Fibroblast of skin of left biceps (primary cell): ENCODE measurements at places on chromosomes 5 and 9.

DNA sequence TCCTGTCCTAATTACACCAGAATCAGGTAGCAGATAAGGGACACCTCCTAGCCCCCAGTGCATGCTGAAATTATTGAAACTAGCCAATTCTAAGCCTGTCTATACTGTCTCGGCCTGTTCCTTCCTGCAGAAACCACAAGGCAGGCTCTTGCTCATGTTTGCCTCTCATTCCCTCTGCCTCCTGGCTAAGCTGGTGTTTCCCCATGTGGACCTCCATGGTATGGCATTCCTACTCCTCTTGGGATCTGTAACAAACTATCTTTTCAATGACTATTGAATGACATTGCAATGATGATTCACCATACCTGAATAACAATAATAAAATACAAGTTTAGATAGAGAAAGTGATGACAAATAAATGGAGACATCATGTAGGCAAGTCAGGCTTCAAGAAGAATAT is 35.6 kb upstream of the ADAMTS16 start:
- DNase-seq: no peak

DNA sequence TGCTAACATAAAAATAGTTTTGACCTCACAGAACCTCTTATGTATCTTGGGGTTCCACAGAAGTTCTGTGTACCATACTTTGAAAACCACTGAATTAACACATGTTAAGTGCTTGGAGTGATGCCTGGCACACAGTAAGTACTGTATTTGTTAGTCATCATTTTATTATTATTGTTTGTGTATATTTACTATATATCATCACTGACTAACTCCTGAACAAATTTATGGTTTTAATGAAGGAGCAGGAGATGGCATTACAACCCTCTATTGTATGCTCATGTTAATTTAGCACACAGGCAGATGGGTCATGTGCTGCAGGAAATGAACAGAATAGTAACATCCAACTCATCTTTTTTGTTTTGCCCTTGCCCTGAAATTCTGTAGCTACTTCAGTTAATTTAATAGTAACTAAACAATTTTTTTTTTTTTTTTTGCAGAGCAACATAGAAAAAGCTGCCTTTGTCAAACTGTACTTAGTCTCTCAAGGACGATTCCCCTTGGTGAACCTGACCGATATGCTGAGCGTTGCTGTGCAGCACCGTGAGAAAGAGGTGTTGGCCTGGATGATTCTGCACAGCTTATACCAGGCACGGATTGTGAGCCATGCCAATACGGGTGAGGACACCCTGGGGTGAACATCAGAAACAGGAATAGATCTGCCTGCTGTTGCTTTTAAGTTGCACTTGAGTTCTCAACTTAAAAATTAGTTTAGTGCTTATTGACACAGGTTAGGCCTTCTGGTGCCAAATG is 45.4 kb downstream of the HACD4 start:
- no peak for DNase-seq

DNA sequence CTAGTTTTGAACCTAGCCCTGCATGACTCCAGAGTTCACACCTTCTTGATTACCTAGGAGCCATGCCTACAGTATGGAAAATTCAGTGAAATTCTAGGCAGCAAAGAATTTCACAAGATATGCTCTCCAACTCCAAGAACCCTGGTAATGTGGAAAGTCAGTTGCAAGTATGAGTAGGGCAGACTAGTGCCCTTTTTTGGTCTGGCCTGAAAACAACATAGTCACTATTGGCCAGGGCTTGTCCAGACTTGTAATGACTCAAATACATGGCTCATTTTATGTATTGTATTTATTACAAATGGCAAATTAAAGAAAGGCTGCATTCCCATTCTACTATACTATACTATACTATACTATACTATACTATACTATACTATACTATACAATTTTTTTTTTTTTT is 160.4 kb downstream of the ESM1 start:
- no peak for DNase-seq

GRCh38 chr5:72653586-72653985 is 146.4 kb upstream of the ZNF366 start:
- DNase-seq: no peak

DNA sequence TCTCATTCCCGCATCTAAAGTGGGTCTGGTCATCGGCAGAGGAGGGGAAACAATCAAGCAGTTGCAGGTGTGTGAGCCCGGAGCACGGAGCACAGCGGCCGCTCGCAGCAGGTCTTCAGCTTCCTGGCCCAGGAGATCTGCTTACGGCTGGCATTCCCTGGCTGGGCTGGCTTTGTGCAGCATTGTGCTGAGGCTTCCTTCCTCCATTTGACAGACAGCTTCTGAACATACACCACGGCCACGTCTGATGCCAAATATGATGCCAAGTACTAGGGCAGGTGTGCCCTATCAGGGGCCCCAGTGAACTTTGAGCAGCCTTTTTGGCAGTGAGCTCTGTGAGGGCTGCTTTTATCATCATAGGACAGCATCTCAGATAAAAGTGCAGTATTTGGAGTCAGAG is 37.1 kb downstream of the FUBP3 start:
- no peak for DNase-seq

DNA sequence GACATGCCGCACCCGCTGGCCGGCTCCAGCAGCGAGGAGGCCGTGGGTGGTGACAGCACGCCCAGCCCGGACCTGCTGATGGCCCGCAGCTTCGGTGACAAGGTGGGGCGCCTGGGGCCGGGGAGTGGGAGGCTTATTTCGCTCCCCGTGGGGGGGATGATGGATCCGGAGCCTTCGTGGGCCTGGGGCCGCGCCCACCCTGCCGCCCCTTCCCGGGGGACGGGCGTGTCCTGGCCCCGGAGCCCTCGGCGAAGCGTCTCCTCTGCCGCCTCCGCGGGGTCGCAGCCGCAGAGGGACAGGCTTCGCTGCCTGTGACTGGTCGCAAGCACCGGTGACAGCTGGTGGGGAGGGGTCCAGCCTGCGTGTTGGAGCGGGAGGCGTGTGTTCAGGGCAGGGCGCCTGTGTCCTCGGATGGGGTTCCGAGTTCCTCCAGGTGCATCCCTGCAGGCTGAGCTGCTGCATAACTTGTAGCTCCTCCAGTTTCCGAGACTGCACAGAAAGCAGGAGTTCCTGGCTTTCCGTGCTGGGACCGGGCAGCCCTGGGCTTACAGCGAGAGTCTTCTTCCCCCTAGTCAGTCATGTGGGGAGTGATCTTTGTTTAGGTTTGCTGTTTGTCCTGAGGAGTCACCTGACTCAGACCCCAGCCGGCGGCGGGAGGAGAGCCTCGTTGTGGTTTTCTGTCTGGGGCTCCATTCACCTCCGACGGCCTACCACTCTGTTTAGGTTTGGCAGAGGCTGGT is 666 bp downstream of the SNX30 start:
- DNase-seq: no peak

DNA sequence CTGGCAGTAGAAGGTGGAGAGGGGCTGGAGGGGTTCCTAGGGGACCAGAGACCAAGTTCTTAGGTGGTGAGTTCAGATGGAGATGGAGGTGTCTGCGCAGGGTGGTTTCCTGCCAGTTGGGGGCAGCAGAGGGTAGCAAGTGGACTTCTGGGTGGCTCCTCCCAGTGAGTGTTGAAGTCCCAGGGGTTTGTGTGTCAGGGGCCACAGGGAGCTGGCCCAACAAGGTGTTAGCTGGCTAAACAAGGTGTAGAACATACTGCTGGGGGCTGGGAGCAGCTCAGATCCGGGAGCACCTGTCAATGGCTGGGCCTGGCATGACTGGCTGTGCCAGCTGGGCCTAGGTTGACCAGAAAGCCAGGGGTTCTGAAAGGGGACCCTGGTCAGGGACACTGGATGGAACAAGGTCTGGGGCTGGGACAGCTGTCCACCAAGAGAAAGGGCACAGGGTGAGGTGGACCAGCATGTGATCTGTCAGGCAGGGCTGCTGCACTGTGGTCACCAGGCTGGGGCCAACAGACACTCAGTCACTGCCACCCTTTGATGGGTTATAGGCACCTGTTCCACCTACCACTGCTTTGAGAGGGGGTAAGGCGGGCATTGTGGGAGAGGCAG is 35.6 kb downstream of the DAB2IP start:
- no peak for DNase-seq

DNA sequence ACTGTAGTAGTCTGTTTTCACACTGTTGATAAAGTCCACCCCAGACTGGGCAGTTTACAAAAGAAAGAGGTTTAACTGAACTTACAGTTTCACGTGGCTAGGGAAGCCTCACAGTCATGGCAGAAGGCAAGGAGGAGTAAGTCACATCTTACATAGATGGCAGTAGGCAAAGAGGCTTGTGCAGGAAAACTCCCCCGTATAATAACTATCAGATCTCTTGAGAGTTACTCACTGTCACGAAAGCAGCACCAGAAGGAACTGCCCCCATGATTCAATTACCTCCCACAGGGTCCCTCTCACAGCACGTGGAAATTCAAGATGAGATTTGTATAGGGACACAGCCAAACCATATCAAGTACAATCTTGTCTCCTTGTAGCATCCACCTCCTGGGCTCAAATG is 21.1 kb downstream of the PARP8 start:
- no peak for DNase-seq

GRCh38 chr5:95810305-95811125 is 12.0 kb downstream of the GLRX start:
- DNase-seq: no peak

GRCh38 chr9:14690948-14691730 is 2.1 kb downstream of the ZDHHC21 start:
- DNase-seq: no peak

- DNase-seq: no peak
These were observed 901.9 kb upstream of the WWC1 start for GRCh38 chr5:167389537-167389936.

GRCh38 chr5:151123897-151124751 is 33.5 kb downstream of the ANXA6 start:
- no peak for DNase-seq

DNA sequence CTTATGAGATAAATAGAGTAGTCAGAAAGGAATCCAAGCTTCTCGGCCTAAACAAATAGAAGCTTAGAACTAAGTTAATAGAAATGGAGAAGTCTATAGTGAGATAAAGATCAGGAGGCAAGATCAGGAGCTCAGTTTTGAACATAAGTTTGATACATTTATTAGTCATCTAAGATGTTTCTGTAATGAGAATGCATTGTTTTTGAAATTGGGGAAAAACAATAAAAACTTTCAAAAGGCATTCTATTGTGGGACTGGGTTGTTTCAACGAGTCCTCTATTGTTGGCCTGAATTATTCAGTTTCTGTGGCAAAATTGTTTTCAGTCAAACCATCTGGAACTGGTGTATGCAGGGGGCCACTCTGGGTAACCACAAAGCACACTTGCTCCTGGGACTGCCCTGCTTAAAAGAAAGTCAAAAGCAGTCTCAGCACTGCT is 181.0 kb upstream of the CLINT1 start:
- DNase-seq: no peak

DNA sequence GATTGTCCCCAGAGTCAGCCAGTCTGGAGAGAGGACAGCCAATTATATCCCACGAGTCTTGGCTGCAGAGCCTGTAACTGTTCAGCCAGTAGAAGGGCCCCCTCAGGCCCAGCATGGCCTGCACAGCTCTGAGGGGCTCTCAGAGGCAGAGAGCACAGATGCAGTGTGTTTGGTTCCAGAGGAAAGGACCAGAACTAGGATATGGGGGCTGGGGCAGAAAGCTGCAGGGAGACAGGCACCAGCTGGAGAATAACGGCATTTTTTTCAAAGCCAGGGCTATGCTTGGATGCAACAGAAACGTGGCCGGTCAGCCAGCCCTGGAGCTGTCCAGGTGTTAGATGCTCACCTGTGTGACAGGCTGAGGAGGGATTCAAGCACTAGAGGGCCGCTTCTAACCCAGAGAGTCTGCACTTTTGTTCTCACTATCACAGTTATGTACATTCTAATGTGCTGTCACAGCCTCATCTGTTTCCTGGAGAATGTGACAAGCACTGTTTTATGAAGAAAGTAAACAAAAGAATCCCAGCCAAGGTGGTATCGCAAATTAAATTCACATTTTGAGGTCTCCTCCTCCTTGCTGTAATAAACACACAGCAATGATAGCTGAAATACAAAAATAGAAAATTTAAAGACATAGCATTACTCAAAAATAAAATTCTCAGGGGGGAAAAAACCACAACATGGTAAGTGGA is 96.5 kb downstream of the GABBR2 start:
- DNase-seq: no peak

GRCh38 chr5:32278406-32278805 is 34.3 kb downstream of the MTMR12 start:
- DNase-seq: no peak

- no peak for DNase-seq
These were observed 66.6 kb upstream of the SPATA31E1 start for GRCh38 chr9:87816036-87816435.

- DNase-seq: no peak
These were observed 4.4 kb upstream of the SMIM3 start for GRCh38 chr5:150774145-150774544.

GRCh38 chr9:96141666-96142065 is 160.3 kb downstream of the HSD17B3 start:
- no peak for DNase-seq

DNA sequence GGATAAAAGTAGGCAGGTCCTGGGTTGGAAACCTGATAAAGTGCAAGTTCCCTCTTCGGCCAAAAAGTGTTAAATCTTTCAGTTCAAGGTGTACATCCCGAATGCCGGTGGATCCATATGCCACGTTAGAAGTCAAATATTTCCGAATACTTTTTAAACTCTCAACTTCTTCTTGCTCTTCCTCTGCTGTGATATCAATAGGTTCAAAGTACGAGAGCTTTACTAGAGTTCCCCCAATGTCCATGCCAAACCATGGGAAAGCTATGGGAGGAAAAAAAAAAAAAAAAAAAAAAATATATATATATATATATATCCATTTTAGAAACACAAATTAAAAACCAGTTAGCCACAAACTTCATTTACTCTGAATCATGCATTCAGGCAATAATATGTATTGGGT is 10.4 kb downstream of the PANK3 start:
- no peak for DNase-seq

GRCh38 chr5:76763136-76763535 is 47.2 kb downstream of the F2R start:
- no peak for DNase-seq

GRCh38 chr9:91415290-91415689 is 8.3 kb downstream of the NFIL3 start:
- no peak for DNase-seq

GRCh38 chr5:81482595-81482994 is 88.7 kb upstream of the ACOT12 start:
- no peak for DNase-seq

GRCh38 chr5:172410662-172411483 is 43.5 kb downstream of the SH3PXD2B start:
- peak; percentile 77 for DNase-seq

GRCh38 chr9:28707616-28708015 is 1134.3 kb upstream of the C9orf72 start:
- no peak for DNase-seq

- DNase-seq: peak; percentile 11
These were observed 32.8 kb downstream of the ARPC5L start for GRCh38 chr9:124894741-124895170.

GRCh38 chr5:145701404-145701803 is 133.7 kb downstream of the PRELID2 start:
- DNase-seq: no peak

- no peak for DNase-seq
These were observed 181.8 kb downstream of the NXNL2 start for GRCh38 chr9:88716596-88717290.
